GM04504 (cell line): ENCODE measurements at places on chromosomes 6 and 20.

DNA sequence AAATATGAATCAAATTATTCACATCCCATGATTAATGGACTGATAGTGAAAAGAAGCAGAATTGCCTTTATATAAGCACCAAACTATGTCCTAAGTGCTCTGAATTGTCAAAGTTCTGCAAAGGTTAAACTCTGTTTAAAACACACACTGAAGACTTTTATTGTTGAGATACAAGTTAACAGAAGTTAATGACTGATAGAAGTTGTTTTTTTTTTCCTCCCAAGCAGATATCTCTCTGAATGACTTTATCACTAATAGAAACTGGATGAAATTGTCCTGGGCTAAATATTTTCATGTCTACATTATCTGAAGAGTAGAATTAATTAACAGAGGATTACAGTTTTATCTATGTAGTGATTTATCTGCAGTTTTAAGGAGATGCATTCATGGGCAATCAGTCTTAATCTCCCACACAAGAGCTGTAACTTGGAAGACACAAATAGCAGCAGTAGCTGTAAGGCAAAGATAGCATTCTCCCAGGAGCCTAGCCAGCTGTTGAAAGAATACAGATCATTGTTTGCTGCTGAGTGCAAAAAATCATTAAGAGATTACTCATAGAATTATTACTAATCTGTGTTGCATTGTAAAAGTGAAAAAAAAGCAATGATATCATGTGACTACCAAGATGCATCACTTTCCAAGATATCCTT is 49.9 kb downstream of the BMP5 start:
- DNase-seq, result peak; percentile 14

DNA sequence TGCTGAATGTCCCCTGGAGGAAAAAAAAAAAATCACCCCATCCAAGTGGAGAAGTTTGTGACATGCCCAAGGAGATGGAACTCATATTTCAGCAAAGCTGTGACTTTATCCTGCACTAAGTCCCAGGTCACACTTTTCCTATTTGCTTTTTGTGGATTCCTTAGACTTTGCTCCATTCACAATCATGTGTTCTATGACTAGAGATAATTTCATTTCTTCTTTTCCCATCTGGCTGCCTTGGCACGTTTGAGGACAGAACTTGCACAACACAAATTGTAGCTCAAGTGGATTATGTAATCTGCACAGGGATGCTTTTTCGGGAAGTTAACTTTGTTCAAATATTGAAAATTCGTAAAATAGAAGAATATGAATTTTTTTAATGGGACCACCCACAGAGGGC is 100.7 kb upstream of the PTPN1 start:
- DNase-seq, result no peak

DNA sequence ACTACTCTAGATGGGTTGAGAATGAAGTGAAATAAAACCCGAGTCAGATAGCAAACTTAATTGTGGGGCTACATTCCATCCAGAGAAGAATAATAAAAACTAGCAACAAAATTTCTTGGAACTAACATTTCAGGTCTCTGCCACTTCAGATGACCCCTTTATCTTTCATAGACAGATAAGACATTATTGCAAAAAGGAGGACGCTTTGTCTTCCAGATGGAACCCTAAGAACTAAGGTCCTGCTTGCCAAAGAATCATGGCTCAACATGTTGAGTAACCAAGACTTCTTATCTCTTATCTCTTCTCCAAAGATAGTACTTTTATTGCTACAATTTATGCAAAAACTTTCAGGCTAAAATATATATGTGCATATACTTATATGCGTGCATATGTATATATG is 221.1 kb upstream of the PREP start:
- DNase-seq, result no peak

GRCh38 chr6:55089325-55089724 is 85.0 kb upstream of the HCRTR2 start:
- DNase-seq, result no peak

DNA sequence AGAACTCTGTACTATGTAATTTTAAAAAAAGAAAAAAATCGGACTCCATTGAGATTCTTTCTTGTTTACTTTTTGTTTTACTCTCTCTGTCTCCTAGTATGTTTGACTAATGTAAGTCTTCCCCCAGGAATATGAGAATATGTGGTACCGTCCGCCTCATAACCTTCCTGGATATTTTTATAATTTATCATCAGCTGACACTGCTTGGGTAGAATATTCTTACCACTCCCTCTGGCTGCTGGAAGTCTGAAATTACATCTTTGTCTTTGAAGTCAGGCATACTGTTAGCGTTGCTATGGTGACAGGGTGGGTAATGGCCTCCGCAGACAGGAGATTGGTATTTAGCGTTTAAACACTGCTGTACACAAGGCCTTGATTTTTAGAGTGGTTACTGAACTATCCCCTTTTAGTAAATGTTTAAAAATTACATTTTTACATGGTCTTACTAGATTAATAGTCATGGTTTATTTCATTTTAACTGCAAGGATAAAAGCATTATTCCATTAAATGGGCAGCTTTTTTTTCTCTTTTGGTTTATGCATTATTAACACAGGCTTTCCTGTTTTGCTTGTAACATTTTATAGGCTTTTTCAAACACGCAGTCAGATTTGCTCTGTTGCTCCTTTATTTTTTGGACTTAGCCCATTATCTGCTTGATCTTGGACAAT is 176.4 kb downstream of the ARID1B start:
- DNase-seq, result peak; percentile 88

GRCh38 chr20:8796088-8796660 is 272.7 kb upstream of the PLCB4 start:
- peak; percentile 17 for DNase-seq

DNA sequence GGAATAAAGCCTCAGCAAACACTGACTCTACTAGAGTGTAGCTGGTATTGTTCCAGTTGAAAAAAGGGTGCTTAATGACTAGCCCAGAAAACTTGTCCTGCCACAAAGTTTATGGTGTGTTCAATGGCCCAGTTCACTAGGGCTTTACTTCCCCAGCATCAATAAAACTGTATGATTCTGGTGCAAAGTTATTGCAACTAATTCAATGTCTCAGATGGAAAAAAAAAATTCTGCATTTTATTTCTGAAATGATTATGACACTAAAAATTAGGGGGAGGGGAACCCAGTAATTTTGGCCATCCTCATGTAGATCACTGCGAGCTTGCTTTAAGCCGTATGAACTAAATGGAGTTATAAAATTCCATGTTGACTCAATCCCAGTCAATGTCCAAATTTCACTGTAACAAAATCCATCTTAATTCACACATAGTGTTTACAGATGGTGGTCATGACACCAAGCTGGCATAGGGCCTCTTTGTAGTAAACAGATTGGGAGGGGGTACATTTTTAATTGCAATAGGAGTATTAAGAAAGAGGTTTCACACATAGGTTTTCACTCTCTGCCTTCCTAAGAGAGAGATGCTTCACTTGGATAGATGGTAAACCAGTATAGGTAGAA is 41.2 kb downstream of the PTPRK start:
- no peak for DNase-seq
